ENCODE measurements at places on chromosomes 13 and 19. TPM values are rescaled to one million over a fixed set of nuclear protein-coding genes. Genes with fewer than 3 reads are reported as not detected.
A peak's percentile ranks its signal among the peaks of the same experiment; 100 is the strongest.

- peak; percentile 48 for DNase-seq
Measured at GRCh38 chr19:4061178-4061682, 5.5 kb downstream of the ZBTB7A start.

DNA sequence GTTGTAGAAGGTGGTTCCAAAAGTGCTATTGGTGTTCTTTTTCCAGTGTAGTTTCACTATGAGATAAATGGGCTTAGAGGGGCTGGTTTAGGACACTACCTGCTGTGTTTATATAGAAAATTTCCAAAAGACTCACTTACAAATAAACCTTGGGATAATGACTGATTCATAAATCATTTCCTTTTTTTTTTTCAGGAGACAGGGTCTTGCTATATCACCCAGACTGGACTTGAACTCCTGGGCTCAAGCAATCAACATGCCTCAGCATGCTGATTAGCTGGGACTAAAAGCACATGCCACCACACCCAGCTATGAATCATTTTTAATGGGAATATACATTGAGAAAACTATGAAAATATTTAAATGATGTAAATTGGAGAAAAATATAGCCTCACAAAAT is 376.6 kb downstream of the PCDH9 start:
- peak; percentile 95 for DNase-seq

DNA sequence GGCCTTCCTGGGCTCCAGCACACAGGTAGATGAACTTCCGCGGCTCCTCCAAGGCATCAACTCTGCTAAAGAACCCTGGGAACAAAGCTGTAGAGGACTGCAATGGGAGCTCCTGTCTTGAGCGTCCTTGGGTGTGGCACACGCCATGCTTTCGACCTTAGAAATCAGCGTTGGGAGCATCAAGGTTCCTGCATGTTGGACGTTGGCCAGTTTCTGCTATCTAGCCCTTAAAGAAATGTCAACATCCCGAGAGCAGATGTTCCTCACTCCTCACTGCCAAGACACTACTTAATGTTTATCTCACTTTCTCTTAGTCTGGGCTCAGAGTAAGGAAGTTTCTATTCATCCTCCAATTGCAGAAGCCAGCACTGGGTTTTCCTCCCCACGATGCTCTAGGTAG is 70.6 kb upstream of the MEDAG start:
- no peak for DNase-seq

VSTM1 gene
- total RNA-seq = not detected

DNA sequence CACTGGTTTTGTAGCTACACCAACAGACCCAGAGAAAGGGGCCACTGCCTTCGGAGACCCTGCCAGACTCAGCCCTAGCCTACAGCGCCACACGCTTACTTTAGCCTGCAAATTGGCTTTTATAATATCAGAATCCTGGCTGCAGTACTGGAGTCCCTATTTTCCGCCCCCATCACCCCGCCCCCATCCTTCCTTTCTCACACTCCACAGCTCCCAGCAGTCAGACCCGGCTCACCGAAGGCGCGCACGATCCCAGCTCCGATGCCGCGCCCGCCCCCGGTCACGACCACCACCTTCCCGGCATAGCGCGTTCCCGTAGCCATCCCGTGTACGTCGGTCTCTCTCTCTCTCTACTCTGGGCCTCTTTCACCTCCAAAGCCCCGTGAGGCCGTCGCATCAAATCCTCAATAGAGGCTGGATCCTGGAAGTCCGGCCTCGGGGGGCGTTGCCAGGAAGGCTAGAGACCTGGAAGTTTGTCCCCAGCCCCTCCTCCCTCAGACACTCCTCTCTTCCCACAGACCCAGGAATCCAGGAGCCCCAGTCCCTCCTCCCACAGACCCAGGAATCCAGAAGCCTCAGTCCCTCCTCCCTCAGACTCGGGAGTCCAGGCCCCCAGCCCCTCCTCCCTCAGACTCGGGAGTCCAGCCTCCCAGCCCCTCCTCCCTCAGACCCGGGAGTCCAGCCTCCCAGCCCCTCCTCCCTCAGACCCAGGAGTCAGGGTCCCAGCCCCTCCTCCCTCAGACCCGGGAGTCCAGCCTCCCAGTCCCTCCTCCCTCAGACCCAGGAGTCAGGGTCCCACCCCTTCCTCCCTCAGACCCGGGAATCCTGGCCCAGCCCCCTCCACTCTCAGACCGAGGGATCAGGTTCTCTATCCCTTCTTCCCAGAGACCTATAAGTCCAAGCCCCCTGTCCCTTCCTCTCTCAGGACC is at the start of gene HSD17B14:
HSD17B14 (minus strand) TSS at position 403 of the 929 bp plus-strand sequence; CDS start at position 323, 80 bp downstream.
- DNase-seq = no peak
